Epithelial cell of esophagus (primary cell): ENCODE measurements at places on chromosomes 2 and 18.
A peak's percentile ranks its signal among the peaks of the same experiment; 100 is the strongest.

- DNase-seq: peak; percentile 60
Observed at GRCh38 chr2:212145121-212145520, 393.5 kb downstream of the ERBB4 start.

GRCh38 chr2:21759819-21760218 lies 636.1 kb downstream of the TDRD15 start:
- DNase-seq: no peak

GRCh38 chr18:6979954-6980353 lies 137.6 kb downstream of the LAMA1 start:
- peak; percentile 17 for DNase-seq

- no peak for DNase-seq
Observed at GRCh38 chr2:37569131-37569823, 102.2 kb downstream of the CDC42EP3 start.

GRCh38 chr2:182870227-182870626 lies 3.8 kb upstream of the FRZB start:
- peak; percentile 41 for DNase-seq

DNA sequence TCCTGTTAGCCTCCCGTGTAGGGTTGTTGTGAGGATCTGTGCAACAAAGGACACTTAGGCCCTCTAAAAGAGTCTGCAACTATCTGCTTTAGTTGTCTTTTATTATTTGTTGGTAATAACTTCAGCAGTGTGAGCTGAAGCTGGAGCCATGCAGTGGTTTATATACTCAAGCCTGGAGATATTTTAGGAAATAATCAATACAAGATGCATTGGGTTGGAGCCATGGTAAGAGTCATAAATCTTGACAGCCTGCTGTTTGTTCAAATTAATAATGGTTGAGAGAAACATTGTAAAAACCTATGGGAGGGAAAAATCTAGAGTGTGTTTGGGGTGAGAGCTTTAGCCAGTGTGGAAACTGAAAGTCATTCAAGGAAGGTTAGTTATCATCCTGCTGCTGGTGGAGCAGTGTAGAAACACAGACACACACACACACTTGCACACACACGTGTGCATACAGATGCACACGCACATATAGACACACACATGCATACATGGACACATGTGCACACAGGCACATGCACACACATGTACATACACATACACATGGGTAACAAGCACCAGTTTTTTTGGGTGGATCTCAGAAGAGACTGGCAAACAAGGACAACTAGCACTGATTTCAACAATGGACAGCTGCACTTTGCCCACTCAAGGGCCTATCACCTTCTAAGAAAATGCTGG lies 51.0 kb downstream of the ACOXL start:
- DNase-seq: no peak

GRCh38 chr2:229443141-229443540 lies 172.1 kb upstream of the PID1 start:
- DNase-seq: no peak

DNA sequence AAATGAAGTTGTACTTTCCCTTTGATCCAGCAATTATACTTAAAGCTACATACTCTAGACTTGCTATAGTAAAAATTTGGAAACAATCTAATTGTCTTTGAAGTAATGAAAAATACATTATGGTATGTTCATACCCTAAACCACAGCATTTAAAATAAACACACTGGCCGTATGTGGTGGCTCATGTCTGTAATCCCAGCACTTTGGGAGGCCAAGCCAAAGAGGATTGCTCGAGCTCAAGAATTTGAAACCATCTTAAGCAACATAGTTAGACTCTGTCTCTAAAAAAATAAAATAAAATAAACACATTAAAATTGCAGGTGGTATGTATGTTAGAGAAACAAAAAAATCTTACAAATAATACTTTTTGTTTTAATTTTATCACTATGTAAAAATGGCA lies 208.1 kb upstream of the KLHL14 start:
- DNase-seq: no peak

- DNase-seq: no peak
Observed at GRCh38 chr18:46416706-46417638, 240.0 kb downstream of the LOXHD1 start.

DNA sequence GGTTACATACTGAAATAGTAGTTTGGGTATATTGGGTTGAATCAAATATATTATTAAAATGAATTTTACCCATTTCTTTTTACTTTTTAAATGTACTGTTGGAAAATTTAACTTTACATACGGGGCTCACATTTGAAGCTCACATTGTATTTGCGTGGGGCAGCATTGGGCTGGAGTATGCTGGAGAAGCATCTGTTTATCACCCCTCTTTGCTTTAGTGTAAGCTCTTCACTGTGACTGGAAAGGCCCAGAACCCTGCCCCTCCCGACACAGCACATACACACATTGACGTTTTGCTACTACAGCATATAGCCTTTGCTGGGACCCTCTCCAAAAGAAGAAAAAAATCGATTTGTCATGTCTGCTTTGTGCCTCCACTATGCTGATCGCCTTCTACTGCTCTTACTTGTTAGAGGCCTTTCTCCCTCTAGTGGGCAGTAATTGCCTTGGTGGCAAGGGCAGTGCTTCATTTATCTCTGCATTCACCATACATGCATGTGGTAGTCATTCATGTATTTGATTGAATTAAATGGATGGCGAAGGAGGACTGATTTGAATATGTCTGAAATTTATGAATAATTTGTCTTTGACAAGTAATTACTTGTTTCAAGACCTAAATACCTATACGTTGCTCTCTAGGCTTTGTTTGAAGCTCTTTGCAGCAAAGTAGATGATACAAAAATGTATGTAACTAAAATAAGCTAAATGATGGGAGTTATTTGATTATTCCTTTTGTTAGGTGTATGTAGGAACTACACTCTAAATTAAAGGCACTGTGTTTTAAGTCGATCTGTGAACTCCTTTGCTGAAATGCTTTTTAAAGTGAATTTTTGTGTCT lies 37.4 kb downstream of the VAPA start:
- peak; percentile 76 for DNase-seq

DNA sequence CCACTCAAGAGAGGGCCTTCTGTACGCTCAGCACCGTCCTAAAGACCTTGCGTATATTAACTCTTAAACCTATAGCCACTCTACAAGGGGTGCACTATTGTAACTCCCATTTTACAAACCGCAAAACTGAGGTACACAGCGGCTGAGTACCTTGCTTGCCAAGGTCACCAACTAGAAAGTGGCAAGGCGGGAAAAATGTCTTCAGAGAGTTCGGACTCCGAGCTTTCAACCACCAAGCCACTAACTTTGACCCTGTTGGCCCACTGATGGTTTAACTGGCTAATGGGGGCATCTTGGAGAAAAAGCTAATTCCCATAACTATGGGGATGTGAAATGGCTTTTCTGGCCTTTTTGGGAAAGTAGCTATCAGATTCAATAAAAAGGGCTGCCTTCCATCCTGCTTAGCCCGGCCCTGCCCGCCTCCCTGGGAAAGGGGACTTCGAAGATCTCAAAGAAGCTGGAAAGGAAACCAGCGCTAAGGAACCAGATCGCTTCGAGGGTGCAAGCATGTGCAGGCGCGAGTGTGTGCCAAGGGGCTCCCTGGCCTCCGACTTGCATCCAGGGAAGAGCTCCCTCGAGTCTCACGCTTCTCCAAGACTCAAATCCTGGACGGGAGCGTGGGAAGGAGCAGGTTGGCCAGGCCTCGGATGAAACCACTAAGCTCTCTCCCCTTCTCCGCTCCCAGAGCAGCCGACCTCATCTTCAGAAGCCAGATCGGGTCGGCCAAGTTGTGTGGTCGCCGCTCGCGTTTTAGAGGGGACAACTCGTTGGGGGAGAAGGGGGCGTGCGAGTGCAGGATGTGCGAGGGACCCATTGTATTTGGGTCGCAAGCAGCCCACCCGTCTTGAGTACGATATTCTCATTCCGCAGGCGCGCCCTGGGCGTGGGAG lies 2.2 kb upstream of the SP5 start:
- no peak for DNase-seq

GRCh38 chr2:110800611-110801402 lies 68.4 kb downstream of the ACOXL start:
- DNase-seq: no peak

- no peak for DNase-seq
Observed at GRCh38 chr18:50441501-50441900, 66.7 kb downstream of the SKA1 start.
